AG09309 (cell line): ENCODE measurements at places on chromosomes 6 and 20.

DNA sequence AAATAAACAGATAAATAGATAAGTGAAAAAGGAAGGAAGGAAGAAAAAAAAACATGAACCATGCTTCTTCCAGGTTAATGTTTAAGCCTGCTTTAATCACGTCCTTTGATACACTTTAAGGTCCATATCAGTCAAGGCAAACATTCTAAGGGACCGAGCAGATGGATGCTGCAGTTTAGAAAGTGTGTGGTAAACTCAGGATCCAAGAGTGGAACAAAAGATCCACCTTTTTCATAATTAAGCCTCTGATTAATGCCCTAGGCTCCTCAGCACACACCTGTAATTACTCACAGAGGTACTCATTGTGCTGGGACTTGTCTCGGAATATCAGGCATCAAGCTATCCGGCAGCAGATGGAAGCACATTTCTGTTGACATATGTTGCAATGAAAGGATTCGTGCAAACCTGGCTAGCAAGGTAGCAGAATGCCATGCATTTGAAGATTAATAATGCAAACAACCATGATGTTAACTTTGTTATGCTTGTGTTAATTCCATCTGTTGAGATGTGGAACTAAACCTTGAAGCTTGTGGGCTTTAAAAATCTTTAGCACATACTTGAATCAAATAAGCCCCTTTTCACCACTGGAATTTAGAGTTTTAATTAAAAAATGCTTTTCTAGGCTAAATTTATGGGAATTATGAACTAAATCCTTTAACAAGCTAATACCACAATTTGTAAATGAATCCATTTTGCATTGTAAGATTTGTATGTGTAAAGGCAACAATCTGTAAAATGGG is 163.7 kb downstream of the RALGAPA2 start:
- DNase-seq, result no peak

DNA sequence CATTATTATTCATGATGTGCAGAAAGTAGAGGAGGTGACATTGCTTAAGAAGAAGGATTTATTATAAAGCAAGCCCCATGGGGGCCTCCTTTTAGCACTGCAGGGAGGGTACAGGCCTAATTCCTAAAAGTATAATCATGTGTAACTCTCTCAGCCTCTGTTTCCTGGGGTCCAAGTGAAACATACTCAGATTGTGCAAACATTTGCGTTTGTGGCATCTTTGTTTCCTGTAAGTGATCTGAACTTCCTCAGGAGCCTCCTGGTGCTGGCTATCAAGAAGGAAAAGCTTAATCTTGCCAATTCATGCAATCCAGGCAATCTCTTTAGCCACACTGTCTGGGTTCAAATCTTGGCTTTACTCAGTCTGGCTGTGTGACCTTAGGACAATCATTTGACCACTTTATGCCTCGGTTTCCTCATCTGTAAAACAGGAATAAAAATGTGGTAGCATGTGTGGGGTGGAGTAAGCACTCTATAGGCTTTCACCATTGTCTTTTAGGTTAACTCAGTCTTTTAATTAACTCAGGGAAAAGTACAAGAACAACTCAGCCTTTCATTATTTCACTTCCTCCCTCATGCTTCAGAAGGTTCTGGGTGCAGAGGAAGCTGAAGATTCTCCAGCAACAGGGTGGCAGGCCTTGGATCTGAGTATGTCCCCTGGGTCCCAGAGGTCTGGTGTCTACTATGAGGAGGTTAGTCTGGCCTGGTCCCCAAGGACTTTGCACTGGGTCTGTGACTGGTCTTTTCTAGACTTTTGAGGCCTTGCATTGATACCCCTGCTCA is 831 bp upstream of the SIRPB2 start:
- no peak for DNase-seq

DNA sequence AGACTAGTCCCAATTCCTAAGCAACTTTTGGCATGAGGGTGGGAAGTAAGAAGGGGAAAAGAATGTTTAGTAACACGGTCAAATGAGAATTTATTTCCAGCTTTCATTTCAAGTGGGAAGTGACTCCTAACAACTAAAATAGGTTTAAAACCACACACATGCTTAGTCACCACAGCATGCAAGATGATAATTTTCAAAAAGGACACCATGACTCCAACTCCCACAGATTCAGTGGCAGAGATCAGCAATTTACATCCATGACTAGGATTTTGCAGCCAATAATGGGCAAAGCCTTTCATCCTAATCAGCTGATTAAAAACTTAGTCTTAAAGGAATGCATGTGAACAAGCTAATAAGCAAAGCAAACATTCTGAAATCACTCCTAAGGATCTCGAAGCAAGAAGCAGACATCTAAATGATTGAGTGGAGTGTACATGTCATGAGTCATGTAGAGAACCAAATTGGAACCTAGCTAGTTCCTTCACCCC is 48.1 kb upstream of the GCLC start:
- DNase-seq, result peak; percentile 69

GRCh38 chr20:37283530-37284195 is 5.8 kb upstream of the MANBAL start:
- no peak for DNase-seq
